ENCODE measurements at places on chromosomes 7 and 10. TPM values are rescaled to one million over a fixed set of nuclear protein-coding genes. Genes with fewer than 3 reads are reported as not detected.

- no peak overlapping the region for H3K4me3 ChIP-seq
- H3K4me1 ChIP-seq: peaks cover 11% of the 10 kb centered on the region
- no peak for DNase-seq
- H3K36me3 ChIP-seq: peaks cover 3% of the 10 kb centered on the region
These were observed 55.0 kb downstream of the PRTFDC1 start for GRCh38 chr10:24897326-24897926.

- no peak overlapping the region for H3K27ac ChIP-seq
- H3K4me1 ChIP-seq: peaks cover 16% of the 10 kb centered on the region
- no peak for DNase-seq
- H3K4me3 ChIP-seq: no peak overlapping the region
These were observed 270.2 kb downstream of the FRMD4A start for GRCh38 chr10:14060320-14061070.

DNA sequence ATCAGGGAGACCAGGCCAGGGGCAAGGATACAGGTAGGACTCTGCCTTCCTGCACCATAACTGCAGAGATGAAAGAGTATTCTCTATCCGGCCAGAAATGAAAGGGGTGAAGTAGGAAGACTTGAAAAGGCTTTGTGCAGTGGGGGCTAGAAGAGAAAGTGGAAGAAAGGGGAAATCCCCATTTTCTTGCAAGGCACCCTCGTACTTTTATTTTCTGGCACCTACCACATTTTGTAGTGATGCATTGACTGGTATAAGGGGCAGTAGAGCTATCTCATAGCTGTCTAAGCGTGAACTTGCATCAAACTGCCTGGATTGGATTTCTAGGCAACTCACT lies 752 bp upstream of the CAMK2G start:
- H3K27me3 ChIP-seq: no peaks in the 10 kb centered on the region
- peaks cover 28% of the 10 kb centered on the region for H3K4me1 ChIP-seq
- peak overlapping the region; percentile 72 for H3K4me3 ChIP-seq
- H3K36me3 ChIP-seq: peaks cover 7% of the 10 kb centered on the region

GRCh38 chr7:16055263-16055976 lies 365.9 kb downstream of the CRPPA start:
- H3K27me3 ChIP-seq: no peaks in the 10 kb centered on the region
- no peak overlapping the region for H3K27ac ChIP-seq
- no peak for DNase-seq
- no peaks in the 10 kb centered on the region for H3K36me3 ChIP-seq
- H3K4me1 ChIP-seq: no peaks in the 10 kb centered on the region
- no peak overlapping the region for H3K4me3 ChIP-seq

- H3K27ac ChIP-seq: no peak overlapping the region
- H3K4me3 ChIP-seq: no peak overlapping the region
- no peaks in the 10 kb centered on the region for H3K27me3 ChIP-seq
- DNase-seq: no peak
These were observed 148.7 kb downstream of the BICC1 start for GRCh38 chr10:58661336-58661735.

GRCh38 chr7:88772776-88773175 lies 13.3 kb downstream of the ZNF804B start:
- no peak overlapping the region for H3K27ac ChIP-seq
- H3K4me3 ChIP-seq: no peak overlapping the region
- peaks cover 1% of the 10 kb centered on the region for H3K27me3 ChIP-seq
- no peak for DNase-seq

- H3K36me3 ChIP-seq: no peaks in the 10 kb centered on the region
- H3K27me3 ChIP-seq: no peaks in the 10 kb centered on the region
- DNase-seq: no peak
- H3K27ac ChIP-seq: no peak overlapping the region
- H3K4me1 ChIP-seq: no peaks in the 10 kb centered on the region
These were observed 132.0 kb downstream of the RELN start for GRCh38 chr7:103857435-103857834.

DNA sequence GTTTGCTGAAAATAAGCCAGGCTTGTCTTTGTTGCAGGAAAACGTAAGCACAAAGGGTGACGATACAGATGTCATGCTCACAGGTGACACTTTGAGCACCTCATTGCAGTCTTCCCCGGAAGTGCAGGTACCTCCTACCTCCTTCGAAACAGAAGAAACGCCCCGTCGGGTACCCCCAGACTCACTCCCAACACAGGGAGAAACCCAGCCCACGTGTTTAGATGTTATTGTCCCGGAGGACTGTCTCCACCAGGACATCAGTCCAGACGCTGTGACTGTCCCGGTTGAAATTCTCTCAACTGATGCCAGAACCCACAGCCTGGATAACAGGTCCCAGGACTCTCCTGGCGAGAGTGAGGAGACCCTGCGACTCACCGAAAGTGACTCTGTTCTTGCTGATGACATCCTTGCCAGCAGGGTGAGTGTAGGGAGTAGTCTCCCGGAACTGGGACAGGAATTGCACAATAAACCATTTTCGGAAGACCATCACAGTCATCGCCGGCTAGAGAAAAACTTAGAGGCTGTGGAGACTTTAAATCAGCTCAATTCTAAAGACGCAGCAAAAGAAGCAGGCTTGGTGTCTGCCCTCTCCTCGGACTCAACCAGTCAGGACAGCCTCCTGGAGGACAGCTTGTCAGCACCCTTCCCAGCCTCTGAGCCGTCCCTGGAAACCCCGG lies 18.3 kb upstream of the BHLHA15 start:
- no peak overlapping the region for H3K4me3 ChIP-seq
- H3K4me1 ChIP-seq: no peaks in the 10 kb centered on the region
- DNase-seq: no peak
- no peak overlapping the region for H3K27ac ChIP-seq

DNA sequence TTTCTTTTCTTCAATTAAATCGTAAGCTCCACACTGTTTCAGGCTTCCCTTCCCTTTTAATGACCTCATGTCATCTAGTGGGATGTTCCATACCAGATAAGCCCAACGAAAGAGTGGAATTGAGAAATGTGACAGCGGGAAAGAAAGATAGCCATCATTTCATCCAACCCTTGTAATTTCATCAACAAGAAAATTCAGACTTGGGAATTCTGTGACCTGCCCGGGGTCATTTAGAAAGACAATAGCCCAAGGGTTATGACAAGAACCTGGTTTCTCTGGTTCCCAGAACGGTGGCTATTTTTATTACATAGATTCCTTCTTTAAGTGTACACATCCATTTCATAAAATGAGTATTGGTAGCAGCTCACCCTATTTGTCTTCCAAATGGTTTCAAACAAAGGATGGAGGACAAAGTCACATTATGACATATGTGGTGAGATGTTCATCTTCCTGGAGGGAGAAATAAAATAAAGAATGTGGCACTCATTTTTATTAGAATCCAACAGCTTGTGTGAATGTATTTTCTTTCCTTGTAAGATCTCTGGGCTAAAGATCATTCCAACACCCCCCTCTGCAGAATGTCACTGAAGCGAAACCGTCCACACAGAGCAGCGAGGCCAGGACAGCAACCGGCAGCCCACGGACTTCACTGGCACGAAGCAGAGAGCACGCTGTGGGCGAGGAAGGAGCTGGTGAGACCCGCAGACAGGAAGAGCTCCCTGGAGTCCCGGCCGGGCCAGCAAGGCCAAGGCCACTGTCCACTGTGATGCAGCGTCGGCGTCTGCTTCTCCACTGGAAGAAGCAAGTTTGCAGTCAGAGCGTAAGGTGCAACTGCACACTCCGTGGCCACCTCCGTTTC lies 199.9 kb downstream of the KLF6 start:
- H3K4me1 ChIP-seq: no peaks in the 10 kb centered on the region
- no peak for DNase-seq
- no peaks in the 10 kb centered on the region for H3K36me3 ChIP-seq
- no peak overlapping the region for H3K27ac ChIP-seq
- no peak overlapping the region for H3K4me3 ChIP-seq

DNA sequence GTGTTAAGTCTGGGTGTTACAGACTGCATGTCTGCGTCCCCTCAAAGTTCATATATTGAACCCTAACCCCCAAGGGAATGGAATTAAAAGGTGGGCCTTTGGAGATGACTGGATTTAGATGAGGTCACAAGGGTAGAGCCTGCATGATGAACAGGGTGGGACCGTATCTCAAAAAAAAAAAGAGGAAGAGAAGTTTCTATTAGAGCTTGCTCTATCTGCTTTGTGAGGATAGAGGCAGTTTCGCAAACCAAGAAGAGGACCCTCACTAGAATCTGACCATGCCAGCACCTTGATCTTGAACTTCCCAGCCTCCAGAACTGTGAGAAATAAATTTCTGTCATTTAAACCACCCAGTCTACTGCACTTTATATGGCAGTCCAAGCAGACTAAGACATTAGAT lies 1.4 kb downstream of the KIN start:
- H3K27me3 ChIP-seq: no peaks in the 10 kb centered on the region
- no peak overlapping the region for H3K4me3 ChIP-seq
- no peak for DNase-seq
- H3K4me1 ChIP-seq: peaks cover 23% of the 10 kb centered on the region

- no peaks in the 10 kb centered on the region for H3K4me1 ChIP-seq
- H3K4me3 ChIP-seq: no peak overlapping the region
- no peaks in the 10 kb centered on the region for H3K27me3 ChIP-seq
- H3K27ac ChIP-seq: no peak overlapping the region
- no peaks in the 10 kb centered on the region for H3K36me3 ChIP-seq
- peak; percentile 54 for DNase-seq
These were observed 57.6 kb downstream of the ZNF727 start for GRCh38 chr7:64102656-64103400.

DNA sequence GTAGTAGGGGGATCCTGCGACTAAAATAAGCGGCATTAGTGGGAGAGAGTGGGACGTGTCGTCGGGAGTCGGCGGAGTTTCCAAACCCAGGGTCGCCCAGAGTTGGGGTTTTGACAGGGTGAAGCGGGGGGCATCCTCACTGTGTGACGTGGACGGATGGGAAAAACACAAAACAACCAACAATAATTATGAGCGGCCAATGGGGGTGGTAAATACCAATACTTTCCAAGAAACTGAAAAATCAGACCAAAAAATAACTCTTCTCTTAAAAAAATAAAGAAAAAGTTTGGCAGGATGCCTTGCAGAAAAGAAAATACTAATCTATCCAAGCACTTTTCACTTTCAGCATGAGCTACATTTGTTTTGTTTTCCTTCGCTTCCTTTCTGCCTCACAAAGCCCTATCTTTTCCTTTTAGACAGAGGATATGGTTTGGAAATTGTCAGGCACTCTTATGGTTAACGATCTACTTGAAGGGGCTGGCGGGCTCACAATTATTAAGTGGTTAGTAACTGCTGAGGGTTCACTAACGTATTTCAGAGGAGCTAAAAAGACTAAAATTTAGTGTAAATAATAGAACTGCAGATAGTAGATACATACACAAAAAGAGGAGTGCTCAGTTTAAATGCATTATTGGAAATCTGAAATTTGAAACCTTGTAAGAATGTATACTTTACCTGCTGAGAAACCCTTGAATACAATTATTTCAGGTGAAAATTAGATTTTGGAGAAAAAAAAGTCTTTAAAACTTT lies 802 bp upstream of the CDK6 start:
- no peak for DNase-seq
- H3K27me3 ChIP-seq: peaks cover 28% of the 10 kb centered on the region
- peak overlapping the region; percentile 95 for H3K4me3 ChIP-seq
- peak overlapping the region; percentile 83 for H3K27ac ChIP-seq
- H3K4me1 ChIP-seq: peaks cover 13% of the 10 kb centered on the region

GRCh38 chr10:85851325-85851724 lies 515.3 kb downstream of the GRID1 start:
- H3K36me3 ChIP-seq: peaks cover 13% of the 10 kb centered on the region
- H3K4me3 ChIP-seq: no peak overlapping the region

The PURB gene
- total RNA-seq: 24.8 TPM

The TRIL gene
- 3.9 TPM for total RNA-seq

The TUBAL3 gene
- total RNA-seq: 0.19 TPM

The CRHR2 gene
- total RNA-seq: 0.21 TPM
